NCI-H2081 (cell line): ENCODE measurements at places on chromosomes 2 and 18.

GRCh38 chr2:196274387-196274809 is 103.0 kb upstream of the STK17B start:
- peak; percentile 65 for DNase-seq

GRCh38 chr18:41462946-41463345 is 492.1 kb upstream of the PIK3C3 start:
- DNase-seq: no peak

GRCh38 chr2:218782528-218782844 is 539 bp downstream of the CYP27A1 start:
- DNase-seq: no peak

DNA sequence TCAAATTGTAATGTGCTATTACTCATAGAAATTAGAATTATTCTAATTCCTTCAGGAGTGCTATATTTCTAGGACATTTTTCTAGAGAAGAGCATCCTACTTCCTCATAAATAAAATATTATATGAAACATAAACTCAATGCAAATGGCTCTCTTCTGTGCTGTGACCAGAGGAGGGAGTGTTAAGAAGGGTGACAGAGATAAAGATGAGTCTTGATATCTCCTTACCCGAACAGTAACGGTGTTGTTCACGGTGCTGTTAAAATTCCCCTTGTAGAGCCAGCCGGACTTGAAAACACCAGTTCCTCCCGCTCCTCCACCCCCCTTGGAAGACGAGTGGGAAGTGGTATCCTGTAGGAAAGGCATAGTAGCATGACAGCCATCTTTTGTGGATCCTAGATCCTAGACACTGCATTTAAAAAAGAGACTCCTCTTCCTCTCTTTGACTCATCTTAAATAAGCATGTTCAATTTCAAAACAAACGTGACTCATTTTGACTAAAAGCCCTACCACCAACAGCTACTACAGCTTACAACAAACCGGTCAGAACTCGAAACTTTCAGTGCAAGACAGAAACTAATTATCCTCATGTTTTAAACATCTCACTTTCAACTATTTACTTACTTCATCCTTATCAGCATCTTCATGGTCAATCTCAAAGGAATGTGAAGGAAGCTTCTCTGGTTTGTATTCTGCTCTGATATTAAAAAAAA is 156.3 kb downstream of the DOCK10 start:
- no peak for DNase-seq
